ENCODE measurements at places on chromosomes 16 and 17. TPM values are rescaled to one million over a fixed set of nuclear protein-coding genes. Genes with fewer than 3 reads are reported as not detected.

DNA sequence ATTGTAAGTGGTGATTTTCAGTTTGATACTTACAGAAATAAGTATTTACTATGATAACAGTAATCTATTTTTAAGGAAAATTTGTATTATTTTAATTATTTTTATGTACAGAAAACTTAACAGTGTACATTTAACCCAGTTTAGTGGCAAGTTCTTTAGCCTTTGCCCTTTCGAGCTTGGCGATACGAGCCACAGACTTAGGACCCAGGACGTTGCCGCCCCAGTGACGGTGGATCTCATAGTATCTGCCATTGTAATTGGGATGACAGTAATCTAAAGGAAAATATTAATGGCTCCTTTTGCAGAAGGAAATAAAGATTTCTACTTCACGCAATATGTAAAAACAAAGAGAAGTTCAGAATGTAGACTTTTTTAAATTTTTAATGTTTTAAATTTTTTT is 5.2 kb upstream of the CDR2 start:
- DNase-seq = no peak

DNA sequence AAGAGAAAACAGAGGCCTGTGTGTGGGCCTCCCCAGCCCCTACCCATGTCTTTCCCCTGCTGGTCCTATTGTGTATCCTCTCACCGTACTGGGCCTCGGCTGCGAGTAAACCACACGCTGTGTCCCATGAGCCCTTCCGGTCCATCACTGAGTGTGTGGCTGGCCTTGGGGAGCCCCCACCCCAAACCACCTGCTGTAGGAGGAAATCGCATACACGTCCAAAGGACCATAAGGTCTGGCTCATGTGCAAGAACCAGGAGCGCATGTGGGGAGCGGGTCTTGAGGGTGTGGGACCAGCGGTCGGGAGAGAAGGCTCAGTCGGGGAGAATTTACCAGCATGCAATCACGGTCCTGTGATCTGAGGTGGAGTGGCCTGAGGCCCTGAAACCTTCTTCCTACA is 38.4 kb upstream of the DNAH17 start:
- no peak for DNase-seq

DNA sequence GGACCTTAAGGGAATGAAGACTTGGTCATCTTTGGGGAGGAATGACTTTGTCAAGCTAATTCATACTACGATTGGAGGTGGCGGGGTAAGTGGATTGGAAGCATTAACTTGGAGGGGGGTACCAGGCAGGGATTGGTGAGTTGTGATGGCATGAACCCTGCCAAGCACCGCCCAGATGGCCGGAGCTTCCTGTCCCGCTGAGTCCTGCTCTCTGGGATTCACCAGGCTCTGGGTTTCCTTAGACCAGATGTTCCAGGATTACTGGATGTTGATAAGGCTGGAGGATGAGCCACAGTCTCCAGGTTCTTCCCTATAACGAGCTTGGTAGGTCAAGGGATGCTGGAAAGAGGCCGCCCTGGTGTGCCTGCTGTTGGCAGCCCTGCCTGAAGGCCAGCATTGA is 154.9 kb downstream of the SDK2 start:
- no peak for DNase-seq

SGCA gene
- 3.5 TPM for total RNA-seq

ZFPM1 gene
- total RNA-seq = 3.9 TPM
